ENCODE measurements at places on chromosomes 3 and 15.
A peak's percentile ranks its signal among the peaks of the same experiment; 100 is the strongest.

- DNase-seq, result no peak
These were observed 76.8 kb downstream of the ZPLD1 start for GRCh38 chr3:102511639-102512038.

DNA sequence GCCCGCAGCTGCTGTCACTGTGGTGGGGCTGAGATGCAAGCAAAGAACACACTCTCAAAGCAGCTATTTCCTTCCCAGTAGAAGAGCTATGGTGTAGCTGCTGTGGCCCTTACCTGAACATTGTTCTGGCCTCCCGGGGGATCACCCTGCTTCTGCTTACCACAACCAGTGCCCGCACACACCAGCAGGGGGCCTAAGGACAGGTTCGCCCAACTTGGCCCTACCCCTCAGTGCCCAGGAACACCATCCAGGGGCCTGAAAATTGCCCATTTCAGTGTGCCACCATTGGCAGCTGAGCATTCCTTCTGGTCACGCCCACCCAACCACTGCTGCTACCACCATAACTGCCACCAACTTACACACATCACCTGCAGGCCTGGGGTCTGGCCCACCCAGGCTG, 113.0 kb downstream of the TP63 start:
- no peak for DNase-seq

GRCh38 chr3:99651531-99651930, 13.1 kb downstream of the COL8A1 start:
- DNase-seq, result peak; percentile 29

GRCh38 chr15:26722621-26723160, 50.2 kb downstream of the GABRB3 start:
- no peak for DNase-seq

DNA sequence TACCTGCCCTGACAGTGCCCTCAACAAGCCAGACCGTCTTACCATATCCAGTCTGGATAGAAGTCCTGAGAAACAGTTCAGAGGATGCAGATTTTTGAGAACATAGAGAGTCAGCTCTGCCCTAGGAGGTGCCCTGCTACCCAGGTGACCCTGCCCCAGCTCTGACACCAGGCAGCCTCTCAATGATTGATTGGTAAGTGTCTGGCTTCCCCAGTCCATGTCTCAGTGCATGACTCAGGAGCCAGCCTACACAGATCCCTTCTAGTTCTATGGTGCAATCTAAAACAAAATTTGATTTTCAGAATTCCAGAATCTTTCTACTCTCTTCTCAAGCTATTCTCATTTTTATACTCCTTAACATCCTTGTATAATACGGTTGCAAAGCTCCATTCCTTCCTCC, 292.1 kb downstream of the VPS13C start:
- DNase-seq, result no peak

GRCh38 chr3:156304406-156304805, 184.0 kb downstream of the KCNAB1 start:
- DNase-seq, result no peak

GRCh38 chr3:59938828-59939227, 889.0 kb upstream of the CFAP20DC start:
- DNase-seq, result no peak

DNA sequence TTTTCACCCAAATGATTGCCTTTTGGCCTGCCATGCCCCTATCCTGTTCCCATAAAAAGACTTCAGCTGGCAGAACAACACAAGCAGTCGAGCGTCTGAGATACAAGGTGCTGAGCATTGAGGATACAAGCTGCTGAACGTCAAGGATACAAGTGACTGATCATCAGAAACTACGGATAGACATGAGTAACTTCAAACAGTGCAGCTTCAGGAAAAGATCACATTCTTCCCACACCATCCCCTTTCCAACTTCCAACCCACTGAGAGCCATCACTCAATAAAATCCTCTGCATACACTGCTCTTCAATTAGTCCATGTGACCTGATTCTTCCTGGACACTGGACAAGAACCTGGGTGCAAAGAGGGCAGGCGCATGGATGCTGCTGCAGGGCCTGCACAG, 1198.9 kb downstream of the ROBO2 start:
- no peak for DNase-seq

DNA sequence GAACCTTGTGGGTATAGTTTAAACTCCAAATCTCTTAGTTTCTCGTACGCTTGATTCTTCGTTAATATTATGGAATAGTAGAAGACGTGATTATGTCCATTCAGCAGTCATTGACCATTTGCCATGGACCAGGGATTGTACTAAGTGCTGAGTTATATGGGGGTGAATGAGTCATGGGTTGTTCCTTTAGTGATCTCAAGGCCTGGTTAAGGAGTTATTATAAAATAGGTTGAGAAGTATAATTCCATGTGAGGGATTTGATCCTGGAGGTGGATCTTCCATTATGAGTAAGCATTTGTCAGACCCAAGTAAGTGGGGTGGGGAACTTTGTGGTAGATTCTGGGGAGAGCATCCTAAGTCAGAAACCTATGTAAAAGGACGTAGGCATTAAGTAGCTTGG, 15.4 kb downstream of the NR2C2 start:
- DNase-seq, result no peak

DNA sequence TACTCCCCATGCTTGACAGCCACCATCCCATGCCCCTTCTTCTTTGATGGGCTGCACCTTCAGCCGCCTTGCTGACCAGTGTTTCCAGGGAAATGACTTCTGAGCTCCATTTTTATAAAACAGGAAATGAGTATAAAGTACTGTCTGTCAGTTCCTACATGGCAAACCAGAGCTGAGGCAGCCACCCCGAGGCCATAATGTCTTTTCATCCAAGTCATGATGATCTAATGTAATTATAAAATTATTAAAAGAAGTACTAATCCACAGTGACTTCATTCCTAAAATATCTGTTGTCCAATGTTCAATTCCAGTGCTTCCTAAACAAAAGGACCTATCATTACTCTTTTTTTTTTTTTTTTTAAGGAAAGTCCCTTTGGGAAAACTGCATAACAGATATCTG, 75.2 kb upstream of the HERC1 start:
- no peak for DNase-seq

- no peak for DNase-seq
These were observed 238.7 kb upstream of the EIF1B start for GRCh38 chr3:40070816-40071215.

DNA sequence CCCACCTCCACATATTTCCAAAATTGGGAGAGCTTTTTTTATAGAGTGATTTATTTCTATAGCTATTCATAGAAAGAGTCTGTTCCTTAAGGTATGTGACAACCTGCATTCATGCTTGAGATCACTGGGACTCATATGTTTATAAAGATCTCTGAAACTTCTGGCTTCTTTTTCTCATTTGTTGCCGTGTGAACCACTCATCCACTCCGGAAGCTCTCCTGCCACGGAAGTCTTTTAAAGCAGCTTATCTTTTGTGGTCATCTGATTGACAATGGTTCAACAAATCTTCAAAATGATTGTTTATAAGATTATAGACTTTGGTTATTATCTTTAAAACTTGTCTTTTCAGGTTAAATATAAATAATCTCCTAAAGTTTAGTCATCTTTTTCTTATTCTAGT, 260.5 kb downstream of the C3orf38 start:
- DNase-seq, result no peak

GRCh38 chr3:51605938-51606337, 65.1 kb upstream of the TEX264 start:
- no peak for DNase-seq

Measured in eye (tissue), 1 donor.